ENCODE measurements at places on chromosomes 2 and 18.

- DNase-seq = no peak
Observed at GRCh38 chr2:70116936-70117552, 29.8 kb downstream of the PCBP1 start.

GRCh38 chr2:238599549-238600505, 173.1 kb downstream of the ASB1 start:
- no peak for DNase-seq

DNA sequence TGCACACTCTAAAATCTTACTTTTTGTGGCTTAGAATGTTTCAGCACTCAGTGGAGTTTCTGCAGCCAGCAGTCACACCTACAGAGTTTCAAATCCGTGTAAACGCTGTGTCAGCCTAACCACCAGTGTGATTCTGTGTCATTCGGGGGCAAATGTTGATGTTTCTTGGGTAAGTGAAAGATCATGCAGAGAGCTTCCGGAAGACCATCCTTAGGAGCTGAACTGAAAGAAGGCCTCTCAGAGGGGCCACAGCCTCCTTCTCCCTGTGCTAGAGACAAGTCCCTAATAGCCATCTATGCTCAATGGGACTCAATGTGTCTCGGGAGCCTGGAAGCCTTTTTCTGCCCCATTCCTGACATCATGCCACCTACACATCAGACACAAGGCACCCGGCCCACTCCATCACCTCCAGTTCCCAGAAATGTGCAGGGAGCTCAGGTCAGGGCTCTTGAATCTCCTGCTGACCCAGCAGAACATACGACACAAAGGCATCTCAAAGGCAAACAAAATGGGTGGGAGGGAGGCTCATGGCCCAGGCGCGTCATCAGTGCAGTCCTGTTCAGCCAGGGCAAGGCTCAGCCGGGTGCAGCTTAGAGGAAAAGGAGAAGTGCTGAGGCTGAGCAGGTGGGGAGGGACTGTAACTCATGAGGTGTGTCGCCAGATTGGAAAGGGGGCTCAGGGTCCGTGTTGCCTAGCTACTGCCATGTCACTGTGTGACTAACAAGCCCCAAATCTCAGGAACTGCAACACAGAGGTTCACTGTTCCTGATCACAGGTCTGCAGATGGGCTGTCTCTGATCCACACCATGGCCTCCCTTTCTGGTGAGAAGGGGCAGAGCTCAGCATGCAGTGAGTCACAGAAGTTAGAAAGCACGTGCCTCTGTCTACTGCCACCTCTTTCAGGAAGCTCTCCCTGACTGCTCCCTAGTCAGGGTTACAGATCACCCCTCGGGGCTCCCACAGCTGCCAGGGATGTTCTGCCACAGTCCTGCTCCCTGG, 82.0 kb downstream of the SMAD7 start:
- no peak for DNase-seq

DNA sequence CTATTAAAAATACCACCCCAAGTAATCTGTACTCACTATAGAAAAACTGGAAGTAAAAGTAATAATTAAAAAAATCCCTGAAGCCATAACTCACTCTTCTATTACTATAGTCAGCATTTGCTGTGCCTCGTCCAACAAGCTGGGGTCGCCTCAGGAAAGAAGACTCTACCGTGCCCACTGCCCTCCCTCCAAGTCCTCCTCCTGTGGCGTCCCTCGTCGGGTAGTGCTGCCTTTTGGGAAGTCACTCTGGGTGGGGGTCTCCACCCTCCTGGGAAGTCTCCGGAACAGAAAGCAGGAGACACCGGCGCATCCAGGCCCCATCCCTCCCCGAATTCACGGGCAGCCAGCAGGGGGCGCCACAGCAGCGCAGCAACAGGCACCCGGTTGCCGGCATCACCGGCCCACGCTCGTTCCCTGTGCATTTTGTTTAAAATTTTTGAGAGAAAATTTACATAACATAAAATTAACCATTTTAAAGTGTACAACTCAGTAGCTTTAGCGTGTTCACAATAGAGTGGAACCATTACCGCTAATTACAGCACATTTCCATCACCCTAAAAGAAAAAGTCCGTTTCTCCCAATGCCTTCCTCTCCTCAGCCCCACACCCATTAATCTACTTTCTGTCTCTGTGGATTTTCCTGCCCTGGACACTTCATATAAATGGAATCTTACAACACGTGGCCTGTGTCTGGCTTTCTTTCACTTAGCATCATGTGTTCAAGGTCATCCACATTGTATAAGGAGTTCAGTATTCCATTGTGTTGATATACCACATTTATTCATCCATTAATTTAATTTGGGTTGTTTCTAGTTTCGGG, 62.2 kb downstream of the ADNP2 start:
- no peak for DNase-seq
